Mesenteric fat pad (tissue), 1 donor: ENCODE measurements at places on chromosomes 5 and 9.

DNA sequence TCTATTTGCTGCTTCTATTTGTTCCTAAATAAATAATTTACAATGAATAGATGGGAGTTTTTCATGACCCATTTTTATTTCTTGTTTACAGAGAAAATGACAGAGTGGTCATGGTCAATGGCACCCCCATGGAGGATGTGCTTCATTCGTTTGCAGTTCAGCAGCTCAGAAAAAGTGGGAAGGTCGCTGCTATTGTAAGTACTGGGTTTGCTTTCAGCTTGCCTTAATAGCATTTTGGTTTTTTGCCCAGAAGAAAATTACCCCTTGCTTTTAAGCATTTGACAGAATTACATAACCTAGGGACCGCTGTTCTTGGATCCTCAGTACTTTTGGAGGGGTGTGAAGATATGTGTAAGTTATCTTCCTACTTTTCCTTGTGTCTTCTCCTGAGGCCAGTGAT is 44.1 kb downstream of the TJP2 start:
- DNase-seq: no peak

- no peak for DNase-seq
Measured at GRCh38 chr5:31413030-31413812, 118.7 kb downstream of the DROSHA start.

DNA sequence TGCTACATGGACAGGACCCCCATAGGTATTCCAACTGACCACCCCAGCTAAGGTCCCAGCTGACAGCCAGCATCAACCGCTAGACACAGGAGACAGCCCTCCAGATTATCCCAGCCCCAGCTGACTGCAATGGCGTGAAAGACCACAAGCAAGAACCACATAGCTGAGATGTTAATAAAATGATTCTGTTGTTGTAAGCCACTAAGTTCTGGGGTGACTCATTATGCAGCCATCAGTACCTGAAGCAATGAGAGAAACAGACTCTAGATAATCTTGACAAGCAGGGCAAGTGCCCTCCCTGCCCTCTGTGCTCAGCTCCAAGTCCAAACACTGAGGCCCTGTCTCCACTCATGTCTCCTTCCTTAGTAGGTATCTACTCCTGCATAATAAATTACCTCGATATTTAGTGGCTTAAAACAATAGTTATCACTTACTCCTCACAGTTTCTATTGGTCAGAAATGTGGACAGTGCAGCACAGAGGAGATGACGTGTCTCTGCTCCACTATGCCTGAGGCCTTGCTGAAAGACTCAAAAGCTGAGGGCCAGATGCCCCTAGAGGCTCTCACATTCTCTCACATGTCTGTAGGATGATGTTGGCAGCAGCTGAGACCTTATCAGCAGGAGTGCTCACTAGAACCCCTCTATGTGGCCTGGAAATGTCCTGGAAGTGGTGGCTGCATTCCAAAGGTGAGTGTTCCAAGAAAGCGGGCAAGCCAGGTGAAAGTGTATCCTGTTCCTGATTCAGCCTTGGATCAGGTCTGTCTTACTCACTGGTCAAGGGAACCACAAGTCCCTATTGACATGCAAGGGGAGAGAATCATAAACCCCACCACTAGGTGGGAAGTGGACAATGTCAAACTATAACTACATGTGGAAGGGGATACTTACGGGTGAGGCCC is 2.5 kb downstream of the MGAT1 start:
- no peak for DNase-seq

DNA sequence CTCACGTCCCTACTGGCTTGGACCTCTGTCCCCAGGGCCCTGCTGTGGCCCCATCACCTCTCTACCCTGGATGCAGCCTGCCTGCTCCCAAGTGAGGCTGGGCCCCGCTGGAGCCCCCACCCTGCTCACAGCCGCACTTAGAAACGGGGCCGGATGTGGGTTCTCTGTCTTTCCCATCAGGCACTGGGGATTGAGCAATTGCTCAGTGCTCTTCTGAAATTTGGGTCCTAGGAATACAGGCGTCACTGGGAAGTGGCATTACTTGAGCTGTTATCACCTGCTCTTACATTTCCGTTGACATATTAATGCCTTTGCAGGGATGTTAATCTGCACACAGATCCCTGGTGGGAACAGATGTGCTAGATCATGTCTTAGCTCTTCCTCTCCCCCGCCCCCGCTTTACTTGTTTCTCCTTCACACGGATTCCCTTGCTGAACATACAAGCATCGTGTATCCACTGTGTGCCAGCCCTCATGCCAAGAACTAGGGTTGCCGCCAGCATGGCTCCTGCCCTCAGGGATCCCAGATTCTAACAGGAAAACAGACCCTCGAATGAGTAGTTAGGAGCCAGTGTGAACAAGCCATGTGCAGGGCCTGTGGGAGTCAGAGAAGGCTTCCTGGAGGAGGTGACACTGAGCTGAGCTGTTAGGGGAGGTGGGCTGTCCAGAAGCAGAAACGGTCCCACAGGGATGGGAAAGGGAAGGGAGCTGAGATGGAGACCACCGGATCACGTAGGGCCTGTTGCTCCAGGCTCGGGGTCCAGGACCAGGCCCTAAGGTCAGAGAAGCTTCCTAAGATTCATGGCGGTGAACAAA is 65.1 kb downstream of the NEK6 start:
- DNase-seq: no peak

DNA sequence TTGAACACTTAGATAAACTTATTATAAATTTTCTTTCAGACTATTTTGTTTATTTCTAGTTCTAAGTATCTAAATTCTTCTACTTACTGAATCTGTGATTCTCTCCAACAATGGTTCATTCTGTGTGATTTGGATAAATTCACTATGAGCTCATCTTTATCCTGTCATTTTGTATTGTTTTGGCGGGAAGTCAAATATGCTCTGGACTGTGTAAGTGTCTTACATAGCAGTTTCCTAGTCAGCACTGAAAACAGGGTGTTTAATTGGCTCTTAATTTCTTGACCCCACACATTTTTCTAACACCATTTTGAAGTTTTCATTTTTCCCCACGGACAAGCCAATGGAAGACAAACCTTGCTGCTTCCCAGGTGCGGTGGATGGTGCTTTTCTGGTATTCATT is 207.0 kb upstream of the ACO1 start:
- no peak for DNase-seq

DNA sequence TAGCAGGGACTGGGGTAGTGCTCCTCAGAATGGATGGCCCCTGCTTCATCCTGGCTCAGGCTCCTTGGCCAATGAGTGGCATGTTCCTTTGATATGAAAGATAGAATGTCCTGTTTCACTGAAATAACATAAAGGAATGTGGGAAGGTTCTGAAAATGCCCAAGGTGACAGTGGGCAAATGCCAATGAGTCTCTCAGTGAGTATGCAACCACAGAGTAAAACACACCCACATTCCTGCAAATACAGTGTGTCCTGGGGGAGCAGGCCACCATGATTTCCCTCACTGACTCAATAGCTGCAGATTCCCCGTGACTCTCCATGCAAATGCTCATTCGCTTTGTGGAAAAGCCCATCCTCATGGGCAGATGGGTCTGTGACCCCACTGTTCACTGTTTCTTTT is 36.4 kb downstream of the ZNF366 start:
- no peak for DNase-seq

DNA sequence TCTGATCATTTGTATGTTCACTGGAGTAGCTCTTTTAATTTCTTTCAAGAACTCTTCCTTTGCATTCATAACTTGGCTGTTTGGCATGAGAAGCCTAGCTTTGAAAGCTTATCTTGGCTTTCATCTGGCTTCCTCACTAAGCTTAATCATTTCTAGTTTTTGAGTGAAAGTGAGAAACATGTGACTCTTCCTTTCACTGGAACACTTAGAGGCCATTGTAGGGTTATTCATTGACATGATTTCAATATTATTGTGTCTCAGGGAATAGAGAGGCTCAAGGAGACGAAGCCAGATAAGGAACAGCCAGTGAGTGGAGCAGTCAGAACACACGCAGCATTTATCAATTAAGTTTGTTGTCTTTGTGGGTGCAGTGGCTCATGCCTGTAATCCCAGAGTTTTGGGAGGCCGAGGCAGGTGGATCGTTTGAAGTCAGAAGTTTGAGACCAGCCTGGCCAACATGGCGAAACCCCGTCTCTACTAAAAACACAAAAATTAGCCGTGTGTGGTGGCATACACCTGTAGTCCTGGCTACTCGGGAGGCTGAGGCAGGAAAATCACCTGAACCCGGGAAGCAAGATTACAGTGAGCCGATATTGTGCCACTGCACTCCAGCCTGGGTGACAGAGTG is 98.3 kb downstream of the UGCG start:
- no peak for DNase-seq

- no peak for DNase-seq
Measured at GRCh38 chr5:54610197-54610944, 92.8 kb downstream of the SNX18 start.

DNA sequence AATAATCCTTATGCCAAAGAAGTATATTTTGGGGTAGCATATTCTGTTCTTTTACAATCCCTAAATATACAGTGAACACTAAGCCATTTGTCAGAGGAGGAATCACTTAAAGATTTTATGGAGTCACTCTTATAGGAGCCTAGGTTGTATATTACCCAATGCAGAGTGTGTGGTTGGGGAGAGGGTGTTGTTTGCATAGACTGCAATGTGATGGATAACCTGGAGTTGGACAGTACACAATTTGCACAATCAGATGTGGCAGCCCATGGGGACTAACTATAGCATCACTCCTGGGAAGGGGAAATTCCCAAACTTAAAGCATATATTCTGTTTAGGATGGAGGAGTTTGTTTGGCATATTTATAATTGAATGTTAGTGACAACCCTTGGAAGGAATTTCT is 9.6 kb upstream of the NDFIP1 start:
- no peak for DNase-seq
